Activated T-cell treated with anti-CD3 and anti-CD28 coated beads for 48 hours (primary cell): ENCODE measurements at places on chromosomes 2 and 18.

- DNase-seq = no peak
These were observed 134.6 kb upstream of the GPC1 start for GRCh38 chr2:240300840-240301239.

- no peak for DNase-seq
These were observed 76.3 kb downstream of the PKP4 start for GRCh38 chr2:158533009-158533408.

- DNase-seq = no peak
These were observed 310.4 kb upstream of the HDAC4 start for GRCh38 chr2:239710953-239711861.

GRCh38 chr18:75246721-75247610 lies 36.4 kb downstream of the TSHZ1 start:
- no peak for DNase-seq

DNA sequence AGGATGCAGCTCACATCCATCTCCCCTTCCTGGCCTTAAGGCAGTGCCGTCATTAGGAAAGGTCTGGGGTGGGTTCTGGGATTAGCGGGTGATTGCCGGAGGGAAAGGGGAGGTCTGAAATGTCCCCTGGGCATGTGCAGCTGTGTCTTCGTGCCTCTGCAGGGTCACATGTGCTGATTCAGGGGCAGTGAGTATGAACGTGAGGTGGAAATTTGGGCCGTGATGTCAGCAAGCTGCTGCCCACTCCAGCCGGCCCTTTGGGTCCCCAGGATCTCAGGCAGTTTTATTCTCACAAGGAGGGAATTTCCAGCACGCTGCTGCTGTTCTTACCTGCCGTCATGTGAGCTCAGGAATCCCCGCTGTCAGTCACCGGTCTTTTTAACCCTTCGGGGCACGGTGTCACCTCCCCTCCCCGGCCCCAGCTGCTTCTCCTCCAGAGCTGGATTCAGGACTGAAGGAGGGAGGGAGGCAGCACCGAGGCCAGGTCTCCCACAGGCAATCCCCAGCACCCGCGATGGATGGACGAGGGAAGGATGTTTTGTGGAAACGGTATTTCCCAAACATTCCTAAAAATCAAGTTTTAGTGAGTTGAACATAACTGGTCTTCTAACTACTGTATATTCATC lies 23.5 kb downstream of the GPR35 start:
- DNase-seq = no peak

GRCh38 chr2:187187519-187187918 lies 260.5 kb downstream of the CALCRL start:
- DNase-seq = no peak

GRCh38 chr2:240626531-240627300 lies 1.4 kb downstream of the GPR35 start:
- DNase-seq = no peak

DNA sequence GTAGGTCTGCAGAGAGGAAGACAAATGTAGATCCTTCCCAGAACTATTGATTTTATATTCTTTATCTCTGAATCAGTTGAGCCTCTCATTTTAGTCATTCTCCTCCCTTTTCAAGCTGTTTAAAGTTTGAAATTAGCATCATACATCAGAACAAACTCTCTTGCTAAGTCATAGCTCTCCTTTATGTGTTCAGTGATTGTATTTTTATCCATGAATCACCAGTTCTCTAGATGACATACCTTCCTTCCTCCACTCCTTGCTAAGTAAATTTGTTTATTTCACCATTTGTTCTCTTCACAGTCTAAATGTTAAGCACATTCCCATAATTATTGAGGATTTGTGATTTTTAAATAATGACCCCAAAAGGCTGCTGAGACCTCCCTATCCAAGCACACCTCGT lies 63.5 kb upstream of the RAPGEF4 start:
- DNase-seq = no peak

GRCh38 chr2:53268086-53268485 lies 499.5 kb upstream of the CHAC2 start:
- no peak for DNase-seq

DNA sequence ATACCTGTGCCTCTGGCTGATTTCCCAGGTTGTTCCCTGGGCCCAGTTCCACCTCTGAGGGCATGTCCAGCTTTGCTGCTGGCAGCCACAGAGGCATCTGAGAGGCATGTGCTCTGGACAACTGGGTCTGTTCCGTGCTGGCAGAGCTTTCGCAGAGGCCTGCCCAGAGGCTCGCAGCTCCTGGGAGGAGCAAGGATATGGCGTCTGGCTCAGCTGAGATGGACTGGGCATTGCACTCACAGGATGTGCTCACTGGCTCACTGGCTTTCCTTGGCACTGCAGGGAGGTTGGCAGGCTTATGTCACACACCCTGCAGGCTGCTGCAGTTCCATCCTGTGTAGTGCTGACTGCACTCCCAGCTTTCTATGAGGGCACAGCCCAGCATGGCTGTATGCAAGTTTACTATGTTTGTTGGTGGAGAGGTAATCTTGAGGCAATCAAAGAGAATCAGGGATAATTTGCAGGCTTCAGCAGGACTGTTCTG lies 172.3 kb downstream of the PRKCE start:
- DNase-seq = no peak

DNA sequence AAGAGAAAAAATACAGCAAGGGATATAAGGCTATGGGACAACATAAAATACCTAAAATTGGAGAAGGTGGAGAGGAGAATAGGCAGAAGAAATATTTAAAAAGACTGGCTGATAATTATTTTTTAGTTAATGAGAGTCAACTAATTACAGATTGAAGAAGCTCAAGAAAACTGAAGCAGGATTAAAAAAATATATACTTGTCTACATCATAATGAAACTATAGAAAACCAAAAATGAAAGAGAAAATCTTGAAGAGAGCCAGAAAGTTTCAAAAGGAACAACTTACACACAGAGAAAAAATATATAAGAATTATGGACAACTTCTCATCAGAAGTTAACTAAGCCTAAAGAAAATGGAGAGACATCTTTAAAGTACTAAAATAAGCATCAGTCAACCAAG lies 62.9 kb upstream of the APCDD1 start:
- DNase-seq = no peak

GRCh38 chr2:222989431-222989830 lies 62.6 kb upstream of the KCNE4 start:
- DNase-seq = no peak

GRCh38 chr2:234672498-234673150 lies 175.7 kb upstream of the ARL4C start:
- DNase-seq = no peak

DNA sequence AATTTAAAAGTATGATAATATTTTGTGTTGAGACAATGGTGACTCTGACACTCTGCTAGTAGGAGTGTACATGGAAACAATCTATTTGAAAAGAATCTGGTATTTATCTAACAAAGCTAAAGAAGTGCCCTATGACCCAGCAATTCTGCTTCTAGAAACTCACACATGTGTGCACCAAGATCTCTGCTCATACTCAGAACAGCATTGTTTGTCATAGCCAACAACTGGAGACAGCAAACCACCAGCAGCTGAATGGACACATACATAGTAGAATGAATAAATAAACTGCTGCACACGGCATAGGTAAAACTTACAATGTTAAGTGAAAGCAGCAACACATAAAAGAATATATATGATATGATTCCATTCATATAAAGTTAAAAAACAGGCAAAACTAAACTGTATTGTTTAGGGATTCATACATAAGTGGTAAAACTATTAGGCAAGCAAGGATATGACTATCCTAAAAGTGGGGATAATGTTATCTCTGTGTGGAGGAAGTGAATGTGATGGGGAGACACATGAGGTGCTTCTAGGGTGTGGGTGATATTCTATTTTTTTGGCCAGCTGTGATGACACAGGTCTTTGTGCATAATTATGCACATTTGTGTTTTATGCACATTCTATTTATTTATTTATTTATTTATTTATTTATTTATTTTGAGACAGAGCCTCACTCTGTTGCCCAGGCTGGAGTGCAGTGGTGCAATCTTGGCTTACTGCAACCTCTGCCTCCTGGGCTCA lies 71.1 kb downstream of the RFTN2 start:
- DNase-seq = no peak

- DNase-seq = no peak
These were observed 40.5 kb upstream of the IL1R1 start for GRCh38 chr2:102101849-102102635.

GRCh38 chr2:178280244-178280852 lies 86.0 kb downstream of the OSBPL6 start:
- DNase-seq = no peak

DNA sequence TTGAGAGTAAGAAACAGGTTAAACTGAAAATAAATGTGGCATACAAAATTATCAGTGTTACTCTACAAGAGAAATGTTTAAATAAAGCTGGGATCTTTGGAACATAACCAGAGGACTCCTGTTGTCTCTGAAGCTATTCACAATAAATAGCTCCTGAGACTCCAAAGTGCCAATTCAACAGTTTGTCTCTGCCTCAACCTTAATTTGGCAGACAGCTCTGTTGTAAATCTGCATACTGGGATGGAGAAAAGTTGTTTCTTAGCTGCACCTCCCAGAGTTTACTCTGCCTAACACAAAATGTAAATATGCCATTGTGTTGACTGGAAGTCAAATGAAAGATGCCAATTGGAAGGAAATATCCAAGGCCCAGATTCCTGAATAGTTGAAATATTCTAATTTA lies 238.5 kb upstream of the EPHA4 start:
- no peak for DNase-seq

- no peak for DNase-seq
These were observed 260.6 kb upstream of the NT5C1B start for GRCh38 chr2:18849841-18850578.

GRCh38 chr2:108621087-108621559 lies 86.9 kb downstream of the LIMS1 start:
- DNase-seq = peak; percentile 63

DNA sequence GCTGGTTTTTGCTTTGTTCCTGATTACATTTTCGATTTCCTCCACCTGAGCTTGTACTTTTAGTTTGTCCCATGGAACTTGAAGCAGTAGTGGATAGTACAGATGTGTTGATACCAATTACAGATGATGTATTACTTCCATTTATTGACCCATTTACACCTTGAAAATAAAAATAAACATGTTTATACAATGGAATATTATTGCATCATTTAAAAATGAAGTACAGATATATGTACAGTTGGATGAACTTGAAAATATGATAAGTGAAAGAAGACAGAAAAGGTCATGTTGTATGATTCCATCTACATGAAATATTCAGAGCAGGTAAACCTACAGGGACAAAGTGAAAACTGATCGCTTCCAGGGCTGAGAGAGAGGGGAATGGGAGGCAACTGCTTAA lies 160.3 kb upstream of the WDSUB1 start:
- no peak for DNase-seq

- DNase-seq = no peak
These were observed 146.7 kb downstream of the RPIA start for GRCh38 chr2:88838165-88838635.

GRCh38 chr2:70743677-70744076 lies 24.3 kb downstream of the ADD2 start:
- no peak for DNase-seq

GRCh38 chr2:16506366-16506765 lies 159.3 kb downstream of the CYRIA start:
- DNase-seq = no peak

DNA sequence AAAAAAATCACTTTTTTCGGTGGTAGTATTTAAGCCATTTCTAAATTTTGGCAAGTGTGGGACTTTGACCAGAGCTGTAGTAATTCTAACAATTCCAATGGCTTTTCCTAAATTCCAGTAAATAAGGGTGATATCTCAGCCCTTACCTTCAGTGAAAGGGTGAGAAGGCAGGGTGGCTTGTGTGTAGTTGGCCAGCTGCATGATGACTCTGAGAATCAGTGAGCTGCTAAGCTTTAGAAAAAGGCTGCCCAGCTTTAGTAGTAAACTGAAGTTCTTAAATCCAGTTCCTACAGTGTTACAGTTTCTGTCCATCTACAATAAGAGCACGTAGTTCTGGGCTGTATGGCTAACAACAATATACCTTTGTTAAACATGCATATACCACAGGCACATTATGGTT lies 42.0 kb downstream of the OXER1 start:
- DNase-seq = no peak

DNA sequence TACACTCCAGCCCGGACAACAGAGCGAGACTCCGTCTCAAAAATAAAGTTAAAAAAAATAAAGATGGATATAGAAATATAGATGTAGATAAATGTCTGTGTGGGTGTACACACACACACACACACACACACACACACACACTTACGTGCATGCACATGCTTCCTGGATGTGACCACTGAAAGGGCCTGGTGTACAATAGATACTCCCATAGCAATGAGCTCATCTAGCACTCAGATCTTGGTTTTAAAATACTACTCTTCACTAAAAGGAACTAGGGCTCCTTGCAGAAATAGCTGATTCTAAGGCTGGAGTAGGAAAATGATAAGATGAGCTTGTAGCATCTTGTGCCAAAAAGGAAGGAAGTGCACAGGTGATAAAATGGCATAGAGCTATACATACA lies 39.1 kb downstream of the ROCK2 start:
- no peak for DNase-seq
